ENCODE measurements at places on chromosomes 16 and 17.

GRCh38 chr17:66752411-66752810 is 82.5 kb upstream of the CACNG5 start:
- DNase-seq, result no peak

DNA sequence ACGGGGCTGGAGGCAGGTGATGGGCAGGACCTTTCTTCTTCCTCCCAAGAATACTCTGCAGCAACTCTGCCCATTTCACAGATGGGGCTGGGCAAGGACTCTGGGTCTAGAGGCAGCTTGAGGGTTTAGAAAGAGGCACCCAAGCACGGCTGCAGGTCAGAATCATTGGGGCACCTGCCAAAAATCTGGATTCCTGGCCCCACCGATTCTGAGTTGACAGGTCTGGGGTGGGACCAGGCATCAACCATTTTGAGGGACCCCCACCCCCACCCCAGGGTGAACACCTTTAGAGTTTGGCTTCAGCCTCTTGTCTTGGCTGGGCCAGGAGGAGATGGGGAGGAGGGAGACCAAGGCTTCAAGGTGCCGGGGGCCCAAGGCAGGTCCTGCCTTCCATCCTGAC is 5.3 kb downstream of the SPPL2C start:
- no peak for DNase-seq

DNA sequence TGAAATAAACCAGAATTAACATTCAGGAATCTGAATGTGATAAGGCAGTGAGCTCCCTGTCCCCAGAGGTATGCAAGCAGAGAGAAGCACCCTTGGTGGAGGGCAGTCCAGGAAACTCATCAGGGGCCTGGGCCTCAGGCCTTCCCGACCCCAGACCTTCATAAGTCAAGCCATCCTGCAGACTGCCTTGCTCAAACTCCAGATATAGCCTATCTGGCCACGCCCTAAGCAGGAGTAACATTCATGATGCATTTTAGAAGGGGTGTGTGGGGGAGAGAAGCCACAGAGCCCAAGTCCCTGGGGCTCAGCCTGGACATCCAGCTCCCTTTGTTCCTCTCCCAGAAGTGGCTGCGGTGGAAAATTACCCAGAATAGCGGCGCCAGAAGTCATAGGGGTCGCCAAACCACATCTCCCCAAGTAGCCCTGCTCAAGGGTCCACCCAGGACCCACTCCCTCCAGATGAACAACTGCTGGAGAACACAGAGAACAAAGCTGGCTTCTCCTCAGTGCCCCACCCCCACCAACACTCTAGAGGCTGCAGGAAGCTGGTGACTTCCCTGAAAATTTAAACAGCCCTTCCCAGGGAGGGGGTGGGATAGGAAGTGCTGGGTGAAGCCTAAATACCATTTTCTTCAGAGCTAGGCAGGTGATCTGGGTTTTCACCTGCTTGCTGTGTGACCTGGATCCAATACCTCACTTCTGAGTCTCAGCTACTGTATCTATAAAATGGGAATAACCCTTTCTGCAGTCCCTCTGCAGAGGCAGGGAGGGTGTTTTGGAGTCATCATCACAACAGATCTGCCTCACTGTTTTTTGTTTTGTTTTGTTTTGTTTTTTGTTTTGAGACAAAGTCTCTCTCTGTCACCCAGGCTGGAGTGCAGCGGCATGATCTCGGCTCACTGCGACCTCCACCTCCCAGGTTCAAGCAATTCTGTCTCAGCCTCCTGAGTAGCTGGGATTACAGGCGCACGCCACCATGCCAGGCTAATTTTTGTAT is 1.5 kb upstream of the SREBF1 start:
- DNase-seq, result no peak

- no peak for DNase-seq
Measured at GRCh38 chr17:62001105-62001504, 64.0 kb downstream of the MED13 start.

DNA sequence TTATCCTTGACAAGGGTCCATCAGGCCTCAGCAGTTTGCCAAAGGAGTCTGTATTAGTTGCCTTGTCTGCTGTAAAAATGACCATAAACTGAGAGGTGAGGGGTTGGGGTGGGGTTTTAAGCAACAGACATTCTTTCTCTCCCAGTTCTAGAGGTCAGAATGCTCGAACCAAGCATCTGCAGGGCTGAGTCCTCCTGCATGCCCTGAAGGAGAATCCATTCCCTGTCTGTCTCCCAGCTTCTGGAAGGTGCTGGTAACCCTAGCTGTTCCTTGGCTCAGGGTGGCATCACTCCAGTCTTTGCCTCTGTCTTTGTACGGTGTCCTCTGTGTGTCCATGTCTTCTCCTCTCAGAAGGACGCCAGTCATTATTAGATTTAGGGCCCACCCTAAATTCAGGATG is 17.5 kb upstream of the IRF8 start:
- DNase-seq, result no peak

GRCh38 chr17:58918072-58918471 is 162.4 kb downstream of the PPM1E start:
- no peak for DNase-seq

- no peak for DNase-seq
Measured at GRCh38 chr17:35514564-35514963, 22.9 kb downstream of the SLFN12L start.

DNA sequence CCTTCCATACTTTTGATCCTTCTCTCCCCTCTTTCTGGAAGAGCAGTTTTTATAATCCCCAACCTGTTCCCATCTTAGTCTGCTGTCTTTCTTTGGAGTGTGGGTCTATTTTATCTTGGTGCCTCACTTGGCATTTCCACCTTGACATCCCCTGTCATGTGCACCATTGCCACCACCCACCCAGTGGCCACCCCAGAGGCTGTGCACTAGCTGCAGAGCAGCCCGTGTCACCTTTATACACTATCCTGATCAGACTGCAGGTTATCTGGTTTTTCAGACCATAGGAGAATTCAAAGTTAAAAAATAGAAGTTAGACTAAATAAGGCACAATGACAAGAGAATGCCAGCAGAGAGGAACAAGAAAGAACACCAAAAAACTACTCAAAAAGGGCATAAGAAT is 43.8 kb downstream of the TANGO6 start:
- no peak for DNase-seq

DNA sequence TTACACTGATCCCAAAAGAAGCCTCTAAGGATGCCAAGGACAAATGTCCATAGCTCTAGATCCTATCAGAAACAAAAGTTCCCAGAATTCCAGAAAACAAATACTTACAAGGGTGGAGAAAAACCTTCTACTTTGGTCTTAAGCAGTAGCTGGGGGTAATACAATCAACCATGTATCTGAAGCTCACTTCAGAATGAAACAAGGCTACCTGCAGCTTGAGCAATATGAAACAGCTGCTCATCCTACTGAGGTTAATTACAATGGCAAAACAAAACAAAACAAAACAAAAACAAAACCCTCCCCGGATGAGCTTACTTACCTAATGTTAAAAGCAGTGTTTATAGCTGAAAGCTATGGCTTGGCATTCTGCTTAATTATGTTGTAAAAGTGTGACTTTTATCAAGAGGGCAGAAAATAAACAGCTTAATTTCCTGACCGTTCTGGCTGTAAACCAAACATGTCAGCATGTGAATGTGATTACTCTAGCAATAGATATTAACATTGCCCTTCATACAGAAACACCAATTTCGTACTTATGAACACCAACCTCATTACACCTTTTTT is 10.5 kb downstream of the PDZD9 start:
- DNase-seq, result no peak

DNA sequence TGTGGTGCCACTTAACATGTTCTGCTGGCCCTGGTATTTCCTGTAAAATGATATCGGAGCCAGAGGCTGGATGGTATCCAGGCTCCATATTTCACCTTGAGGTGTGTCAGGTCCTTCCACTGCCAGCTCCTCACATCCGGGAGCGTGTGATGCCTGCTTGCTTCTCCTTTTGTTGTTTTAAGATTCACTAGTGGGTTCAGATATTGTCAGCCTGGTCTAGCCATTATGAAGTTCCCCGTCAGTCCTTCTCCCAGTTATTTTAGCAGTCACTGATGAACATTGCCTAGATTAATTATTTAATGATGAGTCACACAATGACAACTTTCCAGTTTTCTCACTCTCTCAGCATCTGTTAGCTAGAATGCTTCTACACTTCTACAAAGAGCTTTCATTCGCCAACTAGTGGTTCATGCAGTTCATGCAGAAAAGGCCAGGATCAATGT is 11.3 kb downstream of the DNAAF1 start:
- DNase-seq, result no peak

DNA sequence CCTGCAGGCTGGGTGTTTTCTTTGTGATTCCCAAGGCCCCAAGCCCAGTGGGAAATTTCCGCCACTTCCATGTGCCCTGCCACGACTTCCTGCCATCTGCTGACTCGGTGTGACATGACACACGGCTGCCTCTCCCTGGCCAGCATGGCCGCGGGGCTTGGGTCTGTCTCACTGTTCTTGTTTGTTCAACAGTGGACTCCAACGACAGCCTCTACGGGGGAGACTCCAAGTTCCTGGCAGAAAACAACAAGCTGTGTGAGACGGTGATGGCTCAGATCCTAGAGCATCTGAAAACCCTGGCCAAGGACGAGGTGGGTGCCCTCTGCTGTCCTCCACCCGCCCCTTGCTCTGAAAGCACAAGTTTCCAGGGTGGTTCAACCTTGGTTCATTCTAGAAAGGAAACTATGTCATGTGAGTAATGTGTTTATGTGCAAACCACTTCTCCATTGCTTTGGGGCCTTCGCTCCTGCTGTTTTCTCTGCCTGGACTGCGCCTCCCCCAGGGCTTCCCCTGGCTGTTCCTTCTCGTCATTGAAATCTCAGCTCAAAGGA is 26.8 kb downstream of the KNOP1 start:
- DNase-seq, result no peak

- peak; percentile 65 for DNase-seq
Measured at GRCh38 chr17:72416054-72416675, 295.3 kb downstream of the SOX9 start.

DNA sequence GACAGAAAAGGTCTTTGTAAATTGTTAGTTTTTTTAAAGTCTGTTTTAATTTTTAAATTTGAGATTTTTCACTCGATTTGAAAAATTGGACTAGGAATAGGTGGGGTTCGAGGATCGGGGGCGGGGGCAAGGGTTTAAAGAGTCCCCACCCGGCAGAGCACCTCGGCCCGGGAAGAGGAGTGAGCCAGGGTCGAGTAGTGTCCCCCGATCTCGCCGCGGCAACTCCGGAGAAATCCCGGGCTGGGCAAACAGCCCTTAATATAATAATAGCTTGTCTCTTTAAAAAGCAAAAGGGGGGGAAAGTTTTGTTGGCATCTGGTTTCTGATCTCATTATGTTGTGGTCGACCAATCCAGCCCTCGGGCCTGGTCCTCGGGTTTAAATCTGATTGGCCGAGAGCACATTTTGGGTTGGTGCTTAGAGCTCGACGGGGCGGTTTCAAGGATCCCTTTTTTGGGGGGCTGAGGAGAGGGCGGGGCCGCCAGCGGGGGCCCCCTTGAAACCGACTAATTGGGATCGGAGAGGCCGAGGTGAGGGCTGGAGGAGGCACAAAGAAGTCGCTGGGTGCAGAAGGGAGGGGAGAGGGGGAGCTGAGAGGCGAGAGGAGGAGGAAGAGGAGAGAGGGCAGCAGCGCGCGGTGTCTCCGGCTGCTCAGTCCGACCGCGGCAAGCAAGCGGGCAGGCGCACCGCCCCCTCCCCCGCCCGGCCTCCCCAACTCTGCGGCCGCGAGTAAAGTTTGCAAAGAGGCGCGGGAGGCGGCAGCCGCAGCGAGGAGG is at the start of gene FZD2:
FZD2 (plus strand) TSS at position 653 of the 775 bp plus-strand sequence. CDS start 205 bp downstream, outside the sequence.
- DNase-seq, result peak; percentile 77

- DNase-seq, result no peak
Measured at GRCh38 chr17:64273006-64273405, 9.9 kb upstream of the TEX2 start.

GRCh38 chr16:51881731-51882130 is 665.2 kb downstream of the TOX3 start:
- DNase-seq, result no peak

GRCh38 chr17:83159204-83160049 is 80.0 kb downstream of the METRNL start:
- DNase-seq, result no peak

- DNase-seq, result no peak
Measured at GRCh38 chr17:19626079-19626478, 22.5 kb upstream of the ALDH3A2 start.

DNA sequence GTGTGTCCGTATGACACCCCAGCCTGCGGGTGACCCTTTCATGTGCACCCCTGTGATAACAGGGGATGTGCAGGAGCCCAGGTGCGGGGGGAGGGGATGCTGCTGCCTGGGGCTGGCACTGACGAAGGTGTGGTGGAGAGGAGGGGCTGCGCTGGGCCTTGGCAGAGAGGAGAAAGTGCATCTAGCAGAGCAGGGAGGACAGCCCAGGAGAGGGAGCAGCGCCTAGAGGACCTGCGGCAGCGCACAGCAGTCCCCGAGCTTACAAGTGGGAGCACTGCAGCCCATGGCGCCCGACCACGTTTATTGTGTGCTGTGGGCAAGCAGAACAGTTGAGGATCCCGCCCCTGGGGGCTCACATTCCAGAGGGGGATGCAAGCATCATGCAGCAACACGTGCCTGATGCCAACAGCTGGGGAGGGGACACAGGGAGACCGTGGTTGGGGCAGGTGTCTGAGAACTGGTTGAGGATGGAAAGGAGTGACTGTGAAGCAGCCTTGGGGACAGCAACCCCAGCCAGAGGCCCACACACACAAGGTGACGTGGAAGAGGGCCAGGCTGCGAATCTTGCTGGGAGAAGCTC is 10.9 kb upstream of the SLC7A5 start:
- no peak for DNase-seq

GRCh38 chr16:85566561-85567100 is 46.5 kb upstream of the GSE1 start:
- DNase-seq, result no peak

DNA sequence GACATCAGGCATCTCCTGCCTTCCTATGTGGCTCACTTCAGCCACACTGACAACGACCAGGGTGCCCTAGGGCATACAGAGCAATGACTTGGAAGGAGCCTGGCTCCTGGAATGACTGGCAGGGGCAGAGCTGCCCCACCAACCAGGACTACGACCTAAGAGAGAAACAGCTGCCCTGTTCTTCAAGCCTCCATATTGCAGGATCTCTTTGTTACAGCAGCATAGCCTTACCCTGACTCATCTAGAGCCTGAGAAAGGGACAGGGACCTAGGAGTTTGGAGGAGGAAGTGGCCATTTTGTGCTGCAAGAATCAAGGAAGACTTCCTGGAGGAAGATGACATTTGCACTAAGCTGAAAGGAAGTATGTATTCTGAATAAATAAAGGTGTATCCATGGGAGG is 49.6 kb downstream of the GSG1L start:
- DNase-seq, result no peak

- DNase-seq, result no peak
Measured at GRCh38 chr17:30554839-30555751, 77.9 kb downstream of the GOSR1 start.

DNA sequence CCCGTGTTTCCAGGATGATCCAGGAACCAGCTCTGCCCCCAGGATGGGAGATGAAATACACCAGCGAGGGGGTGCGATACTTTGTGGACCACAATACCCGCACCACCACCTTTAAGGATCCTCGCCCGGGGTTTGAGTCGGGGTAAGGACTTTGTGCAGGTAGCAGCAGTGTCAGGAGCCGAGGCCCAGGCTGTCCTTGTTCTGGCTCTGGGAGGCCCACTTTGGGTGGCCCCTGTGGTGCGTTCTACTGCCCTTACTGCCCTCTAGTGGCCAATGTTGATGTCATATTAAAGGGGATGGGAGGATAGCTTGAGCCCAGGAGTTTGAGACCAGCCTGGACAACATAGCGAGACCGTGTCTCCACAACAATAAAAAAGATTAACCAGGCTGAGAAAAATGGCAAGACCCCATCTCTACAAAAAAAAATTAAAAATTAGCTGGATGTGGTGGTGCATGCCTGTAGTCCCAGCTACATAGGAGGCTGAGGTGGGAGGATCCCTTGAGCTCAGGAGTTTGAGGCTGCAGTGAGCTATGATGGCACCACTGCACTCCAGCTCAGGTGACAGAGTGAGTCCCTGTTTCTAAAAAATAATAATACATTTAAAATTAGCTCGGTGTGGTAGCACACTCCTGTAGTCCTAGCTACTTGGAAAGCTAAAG is 20.9 kb upstream of the CLEC18A start:
- DNase-seq, result peak; percentile 17

Measured in DMS 273 treated with DMSO at 0.1 percent for 48 hours (cell line).